Smooth muscle cell of the brain vasculature (primary cell): ENCODE measurements at places on chromosomes 6 and 20.

GRCh38 chr20:41655962-41656618, 37.9 kb upstream of the CHD6 start:
- no peak for DNase-seq

GRCh38 chr6:111589366-111589765, 16.3 kb downstream of the TRAF3IP2 start:
- DNase-seq = no peak

- DNase-seq = no peak
Measured at GRCh38 chr6:38187325-38187724, 367.8 kb downstream of the ZFAND3 start.

- DNase-seq = no peak
Measured at GRCh38 chr6:41783106-41783780, 2.7 kb downstream of the PRICKLE4 start.

- no peak for DNase-seq
Measured at GRCh38 chr20:57748601-57749130, 38.9 kb upstream of the PMEPA1 start.

- peak; percentile 9 for DNase-seq
Measured at GRCh38 chr20:51994751-51995417, 192.6 kb upstream of the SALL4 start.

DNA sequence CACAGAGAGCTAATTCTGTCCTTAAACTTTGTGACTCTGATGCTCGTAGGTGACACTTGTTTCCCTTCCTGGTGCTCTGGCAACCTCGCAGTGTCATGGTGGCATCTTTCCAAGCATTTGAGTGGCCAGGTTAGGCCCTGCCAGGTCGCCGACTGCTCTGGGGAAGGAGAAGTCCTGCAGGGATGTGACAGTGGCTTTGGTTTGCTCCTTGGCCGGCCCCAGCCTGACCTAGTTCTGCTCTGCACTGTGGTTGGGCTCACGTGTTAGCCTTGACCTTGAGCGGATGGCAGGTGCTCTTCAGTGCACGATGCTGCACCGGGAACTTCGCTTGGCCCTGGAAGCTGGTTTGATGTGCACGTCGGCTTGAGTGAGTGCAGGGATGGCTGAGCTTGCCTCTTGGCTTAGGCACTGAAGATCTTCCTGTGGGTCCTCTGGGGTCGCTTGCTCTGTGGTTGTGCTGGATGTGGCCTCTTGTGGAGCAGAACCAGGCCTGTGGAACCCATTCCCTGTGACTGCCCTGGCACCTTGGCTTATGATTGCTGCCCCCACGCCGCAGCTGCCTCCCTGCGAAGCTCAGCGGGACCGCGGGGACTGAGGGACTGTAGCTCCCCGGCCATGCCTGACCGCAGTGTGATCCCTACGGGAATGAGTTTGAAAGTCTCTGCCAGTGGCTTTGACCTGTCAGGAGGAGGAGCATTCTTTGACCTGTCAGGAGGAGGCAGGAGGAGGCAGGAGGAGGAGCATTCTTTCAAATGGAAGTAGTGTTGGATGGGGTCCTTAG, 8.7 kb downstream of the OSBPL2 start:
- no peak for DNase-seq

DNA sequence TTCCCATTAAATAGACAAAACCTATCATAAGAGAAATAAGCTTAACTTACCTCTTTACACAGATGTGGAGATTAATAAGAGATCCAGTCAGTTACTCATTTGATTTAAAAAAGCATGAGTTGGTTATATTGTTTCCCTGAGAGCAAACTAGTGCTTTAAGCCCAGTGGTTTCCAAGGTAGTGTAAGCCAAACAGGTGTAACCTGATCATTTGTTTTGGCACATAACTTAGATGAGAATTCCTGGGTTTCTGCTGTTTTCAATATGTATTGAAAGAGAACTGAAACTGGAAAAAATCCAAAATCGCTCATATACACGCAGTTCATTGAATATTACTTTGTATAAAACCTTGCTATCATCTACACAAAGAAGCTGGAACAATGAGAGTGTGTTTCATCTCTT, 30.5 kb upstream of the SMIM8 start:
- no peak for DNase-seq

DNA sequence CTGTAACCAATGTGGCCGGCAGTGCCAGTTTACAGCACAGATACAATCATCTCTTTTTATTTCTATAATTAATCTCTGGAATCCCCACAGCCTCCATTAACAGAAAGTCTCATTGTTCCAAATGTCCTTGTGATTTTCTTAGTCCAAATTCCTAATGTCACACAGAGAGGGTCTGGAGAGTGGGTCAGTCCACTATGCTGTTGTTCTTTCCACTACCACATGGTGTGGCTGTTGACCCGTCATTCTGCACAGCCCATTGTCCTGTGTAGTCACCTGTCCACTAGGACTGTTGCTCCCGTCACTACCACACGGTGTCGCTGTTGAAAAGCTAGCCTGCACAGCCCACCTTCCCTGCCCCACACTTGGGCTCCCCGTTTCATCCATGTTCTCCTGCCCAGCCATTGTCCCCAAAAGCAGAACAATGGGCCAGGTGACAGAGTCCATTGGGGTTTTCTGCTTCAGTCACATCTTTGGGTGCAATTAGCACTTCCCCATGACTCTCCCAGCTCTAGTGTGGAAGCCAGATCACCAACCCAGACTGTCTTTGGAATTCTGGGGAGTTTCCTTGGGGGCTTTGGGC, 8.6 kb upstream of the LBP start:
- DNase-seq = no peak

- DNase-seq = no peak
Measured at GRCh38 chr20:44833437-44833836, 23.1 kb upstream of the RIMS4 start.
